Cardiac septum (tissue), 1 donor: ENCODE measurements at places on chromosomes 5 and 9.

GRCh38 chr9:23683611-23684061 lies 142.4 kb downstream of the ELAVL2 start:
- DNase-seq, result no peak

GRCh38 chr5:175813943-175814630 lies 57.3 kb upstream of the CPLX2 start:
- DNase-seq, result no peak

GRCh38 chr9:96688187-96688586 lies 33.1 kb upstream of the PRXL2C start:
- no peak for DNase-seq

- DNase-seq, result no peak
These were observed 9.9 kb upstream of the B4GALT1 start for GRCh38 chr9:33177086-33177485.

DNA sequence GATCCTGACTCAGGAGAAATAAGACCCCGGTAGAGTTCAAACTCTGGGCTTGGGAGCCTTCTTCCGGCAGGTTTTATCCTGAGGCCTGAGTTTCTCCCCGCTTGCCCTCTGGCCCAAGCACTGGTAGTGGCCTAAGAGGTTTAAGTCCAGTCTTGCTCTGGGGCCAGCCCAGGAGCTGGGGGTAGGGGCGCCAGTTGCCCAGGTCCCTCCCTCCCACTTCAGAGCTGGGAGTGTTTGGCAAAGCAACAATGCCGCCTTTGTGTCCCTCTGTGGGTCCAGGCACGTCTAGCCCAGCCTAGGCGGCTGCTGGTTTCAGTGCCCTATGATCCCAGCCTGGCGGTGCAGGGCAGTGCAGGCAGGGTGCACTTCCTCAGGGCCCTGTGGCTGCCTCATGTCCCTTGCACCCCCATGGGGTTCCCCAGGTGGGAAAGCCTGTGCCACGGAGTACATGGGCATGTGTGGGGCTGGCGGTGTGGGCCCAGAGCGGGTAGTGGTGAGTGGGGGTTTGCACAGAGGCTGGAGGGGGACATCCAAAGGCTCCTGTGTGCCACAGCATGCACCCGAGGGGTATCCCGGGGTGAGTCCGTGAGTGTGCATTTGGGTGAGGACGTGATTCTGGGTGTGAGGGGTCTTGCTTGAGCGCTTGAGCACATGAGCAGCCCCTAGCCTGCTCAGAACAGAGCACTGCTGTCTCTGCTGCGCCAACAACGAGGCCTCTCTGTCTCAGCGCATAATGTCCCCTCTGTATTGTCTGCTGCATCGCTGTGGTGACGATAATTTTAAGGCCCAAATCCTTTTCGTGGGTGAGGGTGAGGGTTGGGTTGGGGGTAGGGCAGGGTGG lies 61.7 kb upstream of the PSD2 start:
- no peak for DNase-seq

DNA sequence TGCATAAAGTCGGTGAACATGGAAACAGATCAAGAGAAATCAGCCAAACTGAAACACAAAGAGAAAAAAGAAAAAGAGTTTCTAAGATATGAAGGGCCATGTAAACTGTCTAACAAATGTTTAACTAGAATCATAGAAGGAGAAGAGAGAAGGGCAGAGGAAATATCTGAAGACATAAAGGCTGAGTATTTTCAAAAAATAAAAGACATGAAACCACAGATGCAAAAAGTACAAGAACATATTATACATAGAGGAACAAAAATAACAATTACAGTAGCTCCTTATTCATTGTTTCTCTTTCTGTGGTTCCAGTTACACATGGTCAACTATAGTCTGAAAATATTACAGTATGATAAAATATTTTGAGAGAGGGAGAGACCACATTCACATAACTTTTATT lies 106.3 kb downstream of the HOMER1 start:
- no peak for DNase-seq

DNA sequence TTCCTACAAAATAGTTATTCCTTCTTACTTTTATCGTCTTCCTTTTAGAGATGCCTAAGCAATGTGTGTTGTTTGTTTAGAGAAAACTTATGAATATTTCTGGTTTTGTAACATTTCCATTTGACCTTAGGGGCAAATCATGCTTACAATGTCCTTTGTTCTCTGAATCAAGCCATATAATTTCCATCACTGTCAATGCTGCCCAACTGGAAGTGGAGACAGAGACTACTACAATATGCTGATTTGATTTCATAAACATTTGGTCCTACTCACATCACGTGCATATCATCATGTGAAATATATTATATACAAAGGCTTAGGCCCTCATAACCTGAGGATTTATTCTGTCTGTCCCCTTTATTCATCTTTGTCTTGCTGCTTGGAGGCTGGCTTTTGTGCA lies 183.2 kb upstream of the CD180 start:
- DNase-seq, result no peak

- DNase-seq, result no peak
These were observed 223.0 kb upstream of the MPDZ start for GRCh38 chr9:13502484-13502883.

- no peak for DNase-seq
These were observed 68.4 kb upstream of the SLC1A1 start for GRCh38 chr9:4421847-4422246.
